ENCODE measurements at places on chromosomes 12 and 14.

- DNase-seq: no peak
Measured at GRCh38 chr14:50501642-50502041, 30.7 kb downstream of the MAP4K5 start.

DNA sequence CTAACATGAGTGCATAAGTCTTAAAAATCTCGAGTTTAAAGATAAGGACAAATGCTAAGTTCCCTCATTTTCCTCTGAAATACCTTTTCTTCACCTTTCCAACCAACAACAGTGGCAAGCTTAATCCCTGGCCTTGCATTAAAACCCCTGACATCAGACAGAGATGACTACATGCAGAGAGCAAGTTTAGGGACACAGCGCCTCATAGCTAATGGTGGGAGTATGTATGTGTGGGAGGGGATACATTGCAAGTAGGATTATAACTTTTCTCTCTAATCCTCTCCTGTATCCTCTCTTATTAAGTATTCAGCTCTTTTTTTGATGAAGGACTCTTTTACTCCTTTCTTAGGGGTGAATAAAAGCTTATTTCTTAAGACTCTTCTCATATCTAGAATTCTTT, 547.1 kb downstream of the CCER1 start:
- DNase-seq: no peak

DNA sequence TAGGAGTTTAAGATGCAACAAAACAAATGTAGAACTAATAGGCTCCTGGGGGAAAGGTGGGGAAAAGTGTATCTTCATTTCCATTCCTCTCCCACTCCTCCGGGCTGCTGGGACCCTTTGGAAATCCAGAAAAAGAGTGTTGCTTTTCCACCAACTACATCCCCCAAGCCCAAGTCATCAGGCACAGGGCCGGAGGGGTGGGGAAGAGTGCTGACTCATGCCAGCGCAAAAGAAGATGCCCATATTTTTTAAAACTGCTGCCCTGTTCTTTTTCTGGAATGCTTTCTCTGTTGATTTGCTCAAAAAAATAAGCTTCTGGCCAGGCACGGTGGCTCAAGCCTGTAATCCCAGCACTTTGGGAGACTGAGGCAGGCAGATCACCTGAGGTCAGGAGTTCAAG, 70.9 kb downstream of the TBK1 start:
- DNase-seq: no peak

DNA sequence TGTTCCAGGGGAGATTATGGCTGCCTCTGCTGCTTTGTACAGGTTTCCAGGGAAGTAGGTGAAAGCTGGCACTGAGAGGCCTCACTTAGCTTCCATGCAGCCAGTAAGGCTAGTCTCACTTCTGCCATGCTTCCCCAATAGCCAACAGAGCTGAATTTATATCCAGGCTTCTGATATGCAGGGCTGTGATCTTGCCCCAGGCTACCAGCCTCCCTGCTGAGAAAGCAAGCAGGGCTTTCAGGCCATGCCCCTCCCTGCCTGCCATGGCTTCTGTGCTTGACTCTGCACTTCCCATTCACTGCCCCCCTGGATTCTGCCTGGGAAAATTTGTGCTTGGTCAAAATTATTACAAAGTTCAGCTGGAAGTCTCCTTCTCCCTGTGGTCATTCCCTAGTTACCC, 302.1 kb upstream of the FBXO33 start:
- no peak for DNase-seq

GRCh38 chr12:6863586-6864321, 3.6 kb upstream of the TPI1 start:
- no peak for DNase-seq

- DNase-seq: no peak
Measured at GRCh38 chr12:11576104-11576503, 73.4 kb upstream of the ETV6 start.

- DNase-seq: no peak
Measured at GRCh38 chr12:90631591-90632212, 323.3 kb downstream of the CCER1 start.

DNA sequence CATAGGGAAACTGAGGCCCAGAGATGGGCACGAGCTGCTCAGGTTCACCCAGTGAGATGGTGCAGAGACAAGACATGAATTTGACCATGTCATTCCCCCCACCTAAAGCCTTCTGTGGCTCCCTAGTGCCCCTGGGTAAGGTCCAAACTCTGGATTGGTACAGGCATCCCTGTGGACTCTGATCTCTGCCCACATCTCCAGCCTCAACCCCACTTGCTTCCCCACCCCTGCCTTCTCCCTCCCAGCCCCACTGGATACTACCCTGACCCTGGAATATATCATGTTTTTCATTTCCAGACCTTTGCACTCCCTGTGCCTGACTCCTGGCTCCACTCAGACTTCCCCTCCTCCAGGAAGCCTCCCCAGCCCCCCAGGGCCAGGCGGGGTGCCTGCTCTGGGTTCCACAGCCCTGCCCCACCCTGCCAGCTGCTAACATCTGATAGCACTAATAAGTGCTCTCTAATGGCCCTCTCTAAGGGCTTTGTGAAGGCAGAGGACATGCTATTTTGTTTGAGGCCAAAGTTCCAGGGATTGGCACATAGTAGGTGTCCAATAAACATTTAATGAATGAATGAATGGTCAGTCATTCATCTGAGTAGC, 1.1 kb upstream of the SDSL start:
- DNase-seq: no peak

DNA sequence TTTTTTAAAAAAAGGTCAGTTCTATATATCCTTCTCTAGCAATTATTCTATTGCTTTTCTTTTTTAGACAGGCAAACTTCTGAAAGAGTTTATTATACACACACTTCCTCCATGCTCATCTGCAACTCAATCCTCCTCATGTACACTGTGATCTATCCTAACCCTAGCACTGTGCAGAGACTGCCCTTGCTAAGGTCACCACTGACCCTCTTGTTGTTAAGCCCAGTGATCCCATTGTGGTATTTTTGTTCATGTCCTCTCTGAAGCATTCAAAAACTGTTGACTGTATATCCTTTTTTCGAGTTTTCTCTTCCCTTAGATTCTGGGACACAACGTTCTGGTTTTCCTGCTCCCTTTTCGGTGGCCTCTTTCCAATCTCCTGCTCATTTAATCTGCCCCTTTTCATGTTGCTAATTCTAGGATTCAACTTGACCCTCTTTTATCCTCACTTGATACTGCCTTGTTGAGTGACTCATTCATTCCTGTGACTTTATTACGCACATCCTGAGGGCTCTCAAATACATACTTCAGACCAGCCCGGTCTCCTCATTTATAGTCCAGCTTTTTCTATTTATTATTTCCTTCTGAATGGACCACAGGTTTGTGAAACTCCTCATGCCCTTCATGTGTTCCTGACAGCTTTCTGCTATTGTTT, 53.9 kb upstream of the PTPRB start:
- no peak for DNase-seq

DNA sequence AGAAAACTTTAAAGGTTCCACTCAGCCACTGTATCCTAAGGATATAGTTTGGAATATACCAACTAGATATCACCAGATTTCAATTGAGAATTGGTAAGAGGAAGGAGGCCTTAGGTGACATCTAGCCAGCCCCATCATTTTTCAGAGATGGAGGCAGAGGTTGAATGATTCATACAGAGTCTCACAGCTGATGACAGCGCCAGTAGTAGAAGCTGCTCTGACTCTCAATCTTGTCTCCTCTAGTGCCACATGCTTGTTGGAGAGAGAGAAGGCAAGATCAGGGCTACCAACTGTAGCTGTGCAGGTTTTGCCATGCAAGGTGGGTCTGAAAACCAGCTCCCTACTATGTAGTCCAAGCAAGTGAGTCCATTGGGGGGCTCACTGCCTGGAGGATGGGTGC, 6.1 kb downstream of the FRMD6 start:
- DNase-seq: no peak

GRCh38 chr14:102645746-102646440, 53.4 kb downstream of the RCOR1 start:
- DNase-seq: no peak

DNA sequence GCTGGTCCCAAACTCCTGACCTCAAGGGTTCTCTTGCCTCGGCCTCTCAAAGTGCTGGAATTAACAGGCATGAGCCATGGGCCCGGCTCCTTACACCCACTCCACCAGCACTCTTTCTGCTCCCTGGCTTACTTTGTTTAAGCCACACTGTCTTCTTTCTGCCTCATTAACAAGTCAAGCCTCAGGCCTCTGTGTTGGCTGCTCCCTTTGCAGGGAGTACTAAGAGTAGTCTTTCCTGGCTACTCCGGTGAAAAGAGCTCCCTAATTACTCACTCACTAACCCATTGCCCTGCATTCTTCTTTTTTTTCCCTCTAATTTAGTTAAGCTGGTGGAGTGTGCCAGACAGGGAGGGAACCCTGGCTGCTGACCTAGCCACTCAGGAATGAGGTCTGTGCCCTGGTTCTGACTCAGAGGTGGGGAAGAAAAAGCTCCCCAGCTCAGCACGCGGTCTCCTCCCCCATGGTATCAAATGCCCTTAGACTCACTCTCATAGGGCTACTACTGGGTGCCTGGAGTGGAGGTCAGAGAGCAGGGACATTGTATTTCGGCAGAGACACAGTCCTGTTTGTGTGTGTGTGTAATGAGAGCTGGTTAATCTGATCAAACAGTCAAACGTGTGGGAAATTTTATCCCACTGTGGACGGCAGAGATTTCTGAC, 19.8 kb downstream of the GALNT6 start:
- no peak for DNase-seq

DNA sequence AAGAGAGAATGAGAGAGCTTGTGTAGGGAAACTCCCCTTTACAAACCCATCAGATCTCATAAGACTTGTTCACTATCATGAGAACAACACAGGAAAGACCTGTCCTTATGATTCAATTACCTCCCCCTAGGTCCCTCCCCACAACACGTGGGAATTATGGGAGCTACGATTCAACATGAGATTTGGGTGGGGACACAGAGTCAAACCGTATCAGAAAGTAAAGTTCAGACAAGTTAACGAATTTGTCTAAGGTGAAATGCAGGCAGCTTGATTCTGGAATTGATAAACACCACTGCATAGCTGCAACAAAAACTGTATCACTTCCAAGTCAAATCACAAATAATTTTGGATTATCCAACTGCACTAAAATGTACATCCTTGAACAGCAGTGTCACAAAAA, 47.4 kb downstream of the FOXN3 start:
- no peak for DNase-seq

- DNase-seq: peak; percentile 73
Measured at GRCh38 chr12:52010152-52010622, 3.4 kb downstream of the TAMALIN start.

- peak; percentile 87 for DNase-seq
Measured at GRCh38 chr12:57243521-57244311, 7.3 kb downstream of the STAC3 start.

- DNase-seq: no peak
Measured at GRCh38 chr14:99883866-99884650, 90.8 kb downstream of the EML1 start.

DNA sequence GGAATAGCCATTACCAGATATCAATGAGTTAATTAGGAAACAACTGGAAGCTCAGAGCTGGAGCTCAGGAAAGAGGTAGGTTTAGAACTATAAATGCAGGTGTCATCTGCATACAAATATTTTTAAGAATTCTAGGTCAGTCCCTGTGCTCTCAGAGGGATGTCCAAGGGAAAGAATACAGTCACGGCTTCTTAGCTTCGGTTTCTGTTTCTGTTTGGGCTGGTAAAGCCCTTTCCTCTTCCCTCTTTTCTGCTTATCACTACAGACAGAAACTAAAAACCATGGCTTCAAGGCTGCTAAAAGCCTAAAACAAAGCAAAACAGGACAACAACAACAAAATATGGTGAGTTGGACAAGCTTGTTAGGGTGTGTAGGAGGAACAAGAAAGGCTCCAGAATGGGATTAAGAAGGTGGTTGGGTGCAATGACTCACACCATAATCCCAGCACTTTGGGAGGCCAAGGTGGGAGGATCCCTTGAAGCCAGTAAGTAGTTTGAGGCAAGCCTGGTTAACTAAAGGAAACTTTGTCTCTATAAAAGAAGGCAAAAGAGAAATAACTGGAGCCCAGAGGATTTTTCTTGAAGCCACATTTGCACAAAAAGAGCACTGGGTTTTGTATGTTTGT, 113.0 kb downstream of the SEC23A start:
- no peak for DNase-seq

DNA sequence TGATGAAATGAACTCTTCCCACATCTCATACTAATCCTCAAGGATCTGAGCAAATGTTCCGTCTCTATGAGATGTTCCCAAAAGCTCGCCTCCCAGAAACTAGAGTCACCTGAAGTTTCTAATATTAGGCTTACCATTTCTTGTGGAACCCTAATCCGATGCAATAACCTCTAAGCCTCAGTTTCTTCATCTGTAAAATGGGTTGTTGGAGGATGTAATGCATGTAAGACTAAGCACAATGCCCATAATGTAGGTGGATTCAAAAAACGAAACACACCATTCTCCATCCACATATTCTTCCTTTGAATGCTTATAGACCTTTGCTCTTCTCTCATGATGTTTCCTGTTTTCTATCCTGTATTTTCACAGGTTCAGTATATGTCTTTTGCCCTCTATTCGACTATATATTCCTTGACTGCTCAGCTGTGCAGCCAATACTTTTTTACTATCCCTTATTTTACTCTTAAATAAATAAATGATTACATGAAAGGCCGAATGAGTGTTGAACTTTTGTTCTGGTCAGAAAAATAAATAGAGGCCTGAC, 307.3 kb upstream of the G2E3 start:
- no peak for DNase-seq

GRCh38 chr12:115683240-115683780, 594.2 kb downstream of the MED13L start:
- no peak for DNase-seq

All from glutamatergic neuron (in vitro differentiated cells).